ENCODE measurements at places on chromosomes 6 and 20.

DNA sequence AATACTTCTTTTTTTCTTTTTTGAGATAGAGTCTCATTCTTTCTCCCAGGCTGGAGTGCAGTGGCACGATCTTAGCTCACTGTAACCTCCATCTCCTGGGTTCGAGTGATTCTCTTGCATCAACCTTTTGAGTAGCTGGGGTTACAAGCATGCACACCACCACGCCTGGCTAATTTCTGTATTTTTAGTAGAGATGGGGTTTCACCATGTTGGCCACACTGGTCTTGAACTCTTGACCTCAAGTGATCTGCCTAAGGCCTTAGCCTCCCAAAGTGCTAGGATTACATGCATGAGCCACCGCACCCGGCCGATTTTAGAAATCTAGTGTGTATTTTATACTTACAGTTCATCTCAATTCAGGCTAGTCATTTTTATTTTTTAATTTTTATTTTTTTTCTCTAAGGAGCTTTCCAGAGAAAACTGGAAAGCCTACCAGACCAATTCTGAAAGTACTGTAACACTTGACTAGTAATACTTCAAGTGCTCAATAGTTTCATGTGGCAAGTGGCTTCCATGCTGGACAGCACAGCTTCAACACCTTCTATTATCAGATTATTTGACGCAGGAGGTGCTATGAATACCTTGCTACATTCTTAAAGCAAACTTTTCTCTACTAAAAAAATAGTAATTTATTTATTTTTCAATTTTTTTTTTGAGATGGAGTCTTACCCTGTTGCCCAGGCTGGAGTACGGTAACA is 25.0 kb downstream of the POLR1C start:
- DNase-seq, result no peak

- no peak for DNase-seq
These were observed 410.0 kb downstream of the PLCB1 start for GRCh38 chr20:8542110-8542486.

DNA sequence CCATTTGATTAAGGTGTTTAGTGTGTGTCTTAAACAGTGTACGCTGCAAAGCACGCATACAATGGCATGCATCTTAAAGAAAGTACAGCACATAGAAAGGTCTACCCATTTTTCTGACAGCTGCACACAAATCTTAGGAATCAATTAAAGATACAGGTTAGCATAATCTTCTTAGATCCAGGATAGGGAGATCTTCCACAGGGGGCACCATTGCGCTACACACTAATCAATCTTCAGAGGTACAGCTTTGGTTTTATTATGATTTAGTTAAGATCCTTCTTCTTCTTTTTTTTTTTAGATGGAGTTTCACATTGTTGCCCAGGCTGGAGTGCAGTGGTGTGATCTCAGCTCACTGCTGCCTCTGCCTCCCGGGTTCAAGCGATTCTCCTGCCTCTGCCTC is 63.7 kb upstream of the BEND3 start:
- DNase-seq, result no peak

- DNase-seq, result no peak
These were observed 4.8 kb downstream of the SLC2A12 start for GRCh38 chr6:134047673-134048072.

DNA sequence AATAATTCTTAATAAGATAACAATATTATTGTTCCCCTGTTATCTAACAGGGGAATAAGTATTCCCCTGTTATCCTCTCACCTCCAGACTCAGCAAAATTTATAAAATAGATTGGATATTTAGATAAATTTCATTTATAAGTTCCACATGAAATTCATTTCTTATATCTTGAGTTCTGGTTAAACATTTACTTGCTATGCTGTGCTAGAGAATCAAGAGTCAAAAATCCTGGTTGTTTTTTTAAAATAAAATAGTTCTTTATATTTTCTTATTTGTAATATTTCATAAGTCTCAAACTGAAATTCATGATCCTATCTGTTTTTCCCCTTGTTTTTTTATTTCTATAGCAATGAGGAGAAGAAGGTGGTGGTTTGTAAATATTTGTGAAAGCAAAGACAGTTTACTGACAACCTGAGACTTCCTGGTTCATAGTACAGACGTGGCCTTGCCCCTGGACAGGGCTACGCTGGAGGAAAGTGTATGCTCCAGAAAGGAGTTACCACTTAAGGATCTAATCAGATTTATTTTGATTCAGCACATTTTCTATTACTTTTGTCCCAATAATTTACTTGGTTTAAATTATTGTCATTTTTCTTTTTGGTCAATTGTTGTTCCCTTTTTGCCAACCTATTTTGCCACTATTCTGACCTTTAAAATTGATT is 37.8 kb upstream of the MARCKS start:
- no peak for DNase-seq

- no peak for DNase-seq
These were observed 54.7 kb downstream of the ELOVL5 start for GRCh38 chr6:53294095-53294494.

- no peak for DNase-seq
These were observed 48.2 kb downstream of the GMDS start for GRCh38 chr6:2197177-2197671.

- no peak for DNase-seq
These were observed 4.5 kb downstream of the SUN5 start for GRCh38 chr20:32999603-33000250.

- DNase-seq, result no peak
These were observed 78.0 kb upstream of the AFDN start for GRCh38 chr6:167748458-167749379.

- DNase-seq, result no peak
These were observed 194.2 kb downstream of the ATXN1 start for GRCh38 chr6:16567071-16567470.

DNA sequence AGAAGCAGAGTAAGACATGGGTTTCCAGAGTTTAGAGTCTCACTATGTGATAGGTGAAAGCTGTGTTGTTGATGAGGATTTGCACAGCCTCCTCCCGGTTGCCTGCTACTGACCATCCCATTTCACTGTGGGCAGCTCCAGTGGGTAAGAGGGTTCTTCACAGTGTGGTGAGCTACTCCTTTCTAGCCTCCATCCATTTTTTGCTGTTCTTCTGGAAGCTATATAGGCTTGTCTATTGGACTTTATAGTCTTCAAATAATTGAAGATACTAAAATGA is 13.4 kb downstream of the UST start:
- no peak for DNase-seq

- no peak for DNase-seq
These were observed 952 bp upstream of the BRPF3 start for GRCh38 chr6:36195471-36196112.

GRCh38 chr6:6529275-6529674 is 59.2 kb upstream of the LY86 start:
- DNase-seq, result no peak

DNA sequence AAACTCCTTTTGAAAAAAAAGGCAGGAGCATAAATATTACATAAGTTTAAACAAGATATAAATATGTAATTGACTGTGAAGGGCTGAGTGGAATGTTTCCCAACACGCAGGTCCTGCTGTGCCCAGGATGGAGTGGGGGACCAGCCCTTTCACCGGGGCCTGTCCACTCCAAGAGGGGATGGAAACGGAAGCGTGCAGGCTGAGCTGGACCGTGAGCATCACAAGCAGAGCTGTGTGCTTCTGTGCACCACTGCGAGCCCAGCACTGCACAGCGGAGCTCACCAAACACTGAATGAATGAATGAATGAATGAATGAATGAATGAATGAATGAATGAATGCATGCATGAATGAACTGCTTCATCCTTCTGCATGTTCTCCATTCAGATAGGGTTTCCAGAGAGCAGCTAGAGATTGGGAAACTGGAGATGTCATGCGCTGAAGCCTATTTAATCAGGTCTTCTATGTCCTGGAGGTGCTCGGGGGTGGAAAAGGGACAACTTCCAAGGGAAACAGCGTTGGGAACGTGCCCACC is 157.7 kb downstream of the ANKRD60 start:
- no peak for DNase-seq

GRCh38 chr6:27608916-27609883 is 136.3 kb upstream of the ZNF184 start:
- DNase-seq, result no peak

DNA sequence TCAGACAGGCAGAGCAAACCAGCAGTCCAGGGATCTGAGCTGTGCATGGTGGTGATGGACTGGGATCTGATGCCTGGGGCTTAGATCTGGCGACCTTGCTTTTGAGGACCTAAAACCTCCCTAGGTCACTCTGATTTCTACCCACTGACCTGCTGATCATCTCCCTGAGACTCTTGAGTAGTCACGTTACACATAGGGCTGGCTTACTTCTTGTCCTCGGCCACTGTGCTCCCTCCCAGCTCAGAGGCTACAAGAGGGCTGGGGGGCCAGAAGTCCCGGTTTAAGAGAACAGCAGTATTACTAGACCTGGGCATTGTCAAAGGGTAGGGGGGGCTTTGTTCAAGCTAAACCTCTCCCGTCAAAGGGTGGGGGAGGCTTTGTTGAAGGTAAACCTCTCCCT is 5.5 kb downstream of the DYNLT1 start:
- no peak for DNase-seq

DNA sequence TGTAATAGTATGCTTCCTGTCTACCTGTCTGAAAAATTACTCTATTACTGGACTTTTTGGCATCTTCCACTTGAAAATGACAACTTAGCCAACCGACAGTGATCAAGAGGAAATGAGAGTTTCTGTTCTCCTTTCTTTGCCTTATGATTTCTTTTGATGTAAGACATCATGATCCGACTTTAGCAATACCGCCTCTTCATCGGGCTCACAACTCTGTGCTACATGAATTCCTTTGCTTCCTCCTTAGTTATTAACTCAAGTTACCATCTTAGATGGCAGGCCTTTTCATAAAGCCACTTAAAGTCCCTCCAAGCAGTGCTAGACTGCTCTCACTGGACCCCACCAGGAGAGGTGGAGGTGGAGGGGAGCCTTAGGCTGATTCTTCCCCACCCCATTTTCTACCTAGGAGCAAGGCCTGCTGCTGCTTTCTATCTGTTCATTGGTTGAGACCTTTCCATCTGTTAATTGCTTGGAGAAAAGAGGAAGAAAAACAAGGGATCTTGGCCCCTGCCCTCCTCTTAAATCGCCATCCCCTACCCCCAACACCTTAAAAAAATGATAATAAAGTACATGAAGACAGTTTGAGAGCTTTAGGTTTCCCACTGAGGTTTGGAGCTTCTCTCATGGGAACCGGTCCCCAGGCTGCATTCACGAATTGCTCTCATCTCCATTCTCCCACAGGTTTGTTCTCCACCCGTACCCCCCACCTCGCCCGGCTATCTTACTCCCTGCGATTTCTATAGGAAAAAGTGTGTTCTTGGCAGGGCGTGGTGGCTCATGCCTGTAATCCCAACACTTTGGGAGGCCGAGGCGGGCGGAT is 21.6 kb upstream of the MCM3 start:
- DNase-seq, result no peak

- no peak for DNase-seq
These were observed 169.5 kb downstream of the OTOR start for GRCh38 chr20:16917636-16918035.

DNA sequence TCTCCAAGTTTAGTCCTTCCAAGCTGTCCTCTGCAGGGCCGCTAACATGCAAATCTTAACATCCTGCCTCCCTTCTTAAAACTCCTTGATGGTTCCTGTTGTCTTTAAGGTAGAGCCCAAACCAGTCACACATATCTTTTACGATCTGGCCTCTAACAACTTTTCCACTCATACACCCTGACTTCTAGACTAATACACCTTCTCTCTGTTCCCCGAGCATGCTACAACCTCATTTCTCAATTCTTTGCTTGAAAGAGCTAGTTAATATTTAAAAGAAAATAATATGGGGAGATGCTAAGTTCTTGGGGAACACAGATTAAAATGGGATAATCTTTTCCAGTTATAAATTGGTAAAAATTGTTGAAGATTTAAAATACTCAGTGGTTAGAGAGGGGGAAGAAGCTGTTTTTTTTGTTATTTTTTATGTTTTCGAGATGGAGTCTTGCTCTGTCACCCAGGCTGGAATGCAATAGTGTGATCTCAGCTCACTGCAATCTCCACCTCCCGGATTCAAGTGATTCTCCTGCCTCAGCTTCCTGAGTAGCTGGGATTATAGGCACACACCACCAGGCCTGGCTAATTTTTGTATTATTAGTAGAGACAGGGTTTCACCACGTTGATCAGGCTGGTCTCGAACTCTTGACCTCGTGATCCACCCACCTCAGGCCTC is 250.7 kb downstream of the MAFB start:
- DNase-seq, result no peak

DNA sequence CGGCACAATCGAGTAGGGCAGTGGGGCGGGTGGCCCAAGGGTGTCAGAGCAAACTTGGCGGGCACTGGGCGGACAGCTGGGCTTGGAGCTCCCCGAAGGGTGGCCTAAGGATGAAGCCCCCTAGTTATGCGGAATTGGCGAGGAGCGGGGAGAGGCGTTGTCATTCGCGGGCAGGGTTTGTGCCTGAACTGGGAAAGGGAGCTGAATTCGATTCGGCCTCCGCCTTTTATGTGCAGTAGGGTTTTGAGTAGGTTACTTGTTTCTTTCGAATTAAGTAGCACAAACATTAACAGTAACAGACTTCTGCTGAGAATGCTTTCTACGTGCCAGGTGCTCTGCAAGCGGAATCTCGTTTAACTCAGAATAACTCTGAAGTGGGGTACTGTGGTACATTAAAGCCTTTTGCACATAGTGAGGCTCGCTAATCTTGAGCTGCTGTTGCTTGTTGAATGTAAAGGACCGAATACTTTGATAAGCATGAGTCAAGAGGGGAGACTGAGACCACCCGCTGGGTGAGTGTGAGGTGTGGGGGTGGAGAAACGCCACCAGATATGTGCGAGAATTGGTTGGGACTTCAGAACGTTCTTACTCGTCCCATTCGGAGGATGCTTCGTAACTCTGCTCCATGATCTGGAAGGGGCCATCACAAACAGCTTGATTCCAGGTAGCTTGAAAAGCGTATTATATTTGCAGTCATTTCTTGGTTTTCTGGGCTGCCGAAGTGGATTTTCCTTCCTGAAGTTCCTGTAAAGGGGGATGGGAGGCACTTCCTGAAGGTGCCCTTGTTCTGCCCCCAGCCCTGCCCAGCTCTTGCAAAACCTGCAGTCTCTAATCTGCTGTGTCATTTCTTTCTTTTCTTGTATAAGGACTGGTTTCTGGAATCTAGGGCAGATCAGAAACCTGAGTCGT is 833 bp downstream of the RAB5IF start:
- DNase-seq, result no peak

DNA sequence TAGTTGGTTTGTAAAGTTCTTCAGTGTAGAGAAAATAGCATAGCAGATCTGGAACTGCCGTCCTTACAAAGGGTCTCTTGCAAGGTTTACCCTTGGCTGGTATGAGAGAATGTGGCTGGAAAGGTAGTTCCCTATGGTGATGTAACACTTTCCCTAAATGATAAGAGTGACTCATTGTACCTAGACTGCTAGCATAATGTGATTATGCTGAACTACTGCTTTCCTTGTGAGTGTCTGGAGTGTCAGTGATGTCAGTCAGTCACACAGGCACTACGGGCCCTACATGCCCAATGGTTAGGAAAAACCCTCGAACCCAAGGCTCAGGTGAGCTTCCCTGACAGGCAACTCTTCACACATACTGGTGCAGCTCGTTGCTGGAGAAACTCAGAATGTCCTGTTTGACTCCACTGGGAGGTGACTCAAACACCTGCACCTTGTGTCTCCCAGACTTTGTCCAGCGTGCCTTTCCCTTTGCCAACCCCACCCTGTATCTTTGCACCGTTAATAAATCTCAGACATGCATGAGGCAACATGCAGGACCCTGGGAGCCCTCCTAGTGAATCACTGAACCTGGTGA is 28.4 kb upstream of the LY86 start:
- DNase-seq, result no peak
